ENCODE measurements at places on chromosomes 1 and 21. TPM values are rescaled to one million over a fixed set of nuclear protein-coding genes. Genes with fewer than 3 reads are reported as not detected.

GRCh38 chr1:153404768-153405167 is 11.6 kb upstream of the S100A7A start:
- DNase-seq: peak; percentile 49

The EPHA2 gene
- not detected for total RNA-seq

GRCh38 chr1:215128504-215128903 is 46.0 kb downstream of the KCNK2 start:
- no peak for DNase-seq

The CD1E gene
- not detected for total RNA-seq

The MYCL gene
- not detected for total RNA-seq

- DNase-seq: peak; percentile 39
Observed at GRCh38 chr1:212699104-212699624, 476 bp downstream of the BATF3 start.

DNA sequence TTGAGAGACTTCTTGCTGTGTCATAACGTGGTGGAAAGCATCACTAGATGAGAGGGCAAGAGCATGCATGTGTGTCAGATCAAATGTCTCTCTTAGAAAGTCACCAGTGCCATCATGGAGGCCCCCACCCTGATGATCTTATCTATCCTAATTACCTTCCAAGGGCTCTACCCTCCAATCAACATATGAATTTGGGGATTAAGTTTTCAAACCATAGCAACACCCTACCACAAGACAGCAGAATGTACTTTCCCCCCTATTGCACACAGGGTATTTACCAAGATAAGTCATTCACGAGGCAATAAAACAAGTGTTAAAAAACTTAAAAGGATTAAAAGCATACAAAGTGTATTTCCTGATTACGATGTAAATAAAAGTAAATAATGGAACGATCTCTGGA is 515.6 kb downstream of the LMO4 start:
- no peak for DNase-seq

DNA sequence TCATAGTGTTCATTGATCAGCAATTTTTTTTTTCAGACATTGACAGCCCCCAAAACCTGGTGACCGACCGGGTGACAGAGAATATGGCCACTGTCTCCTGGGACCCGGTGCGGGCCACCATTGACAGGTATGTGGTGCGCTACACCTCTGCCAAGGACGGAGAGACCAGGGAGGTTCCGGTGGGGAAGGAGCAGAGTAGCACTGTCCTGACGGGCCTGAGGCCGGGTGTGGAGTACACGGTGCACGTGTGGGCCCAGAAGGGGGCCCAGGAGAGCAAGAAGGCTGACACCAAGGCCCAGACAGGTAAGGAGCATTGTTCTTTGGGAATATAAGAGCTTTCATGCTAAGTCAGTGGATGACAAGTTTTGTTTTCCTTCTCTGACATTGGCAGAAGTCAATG is 49.3 kb downstream of the TNN start:
- no peak for DNase-seq

DNA sequence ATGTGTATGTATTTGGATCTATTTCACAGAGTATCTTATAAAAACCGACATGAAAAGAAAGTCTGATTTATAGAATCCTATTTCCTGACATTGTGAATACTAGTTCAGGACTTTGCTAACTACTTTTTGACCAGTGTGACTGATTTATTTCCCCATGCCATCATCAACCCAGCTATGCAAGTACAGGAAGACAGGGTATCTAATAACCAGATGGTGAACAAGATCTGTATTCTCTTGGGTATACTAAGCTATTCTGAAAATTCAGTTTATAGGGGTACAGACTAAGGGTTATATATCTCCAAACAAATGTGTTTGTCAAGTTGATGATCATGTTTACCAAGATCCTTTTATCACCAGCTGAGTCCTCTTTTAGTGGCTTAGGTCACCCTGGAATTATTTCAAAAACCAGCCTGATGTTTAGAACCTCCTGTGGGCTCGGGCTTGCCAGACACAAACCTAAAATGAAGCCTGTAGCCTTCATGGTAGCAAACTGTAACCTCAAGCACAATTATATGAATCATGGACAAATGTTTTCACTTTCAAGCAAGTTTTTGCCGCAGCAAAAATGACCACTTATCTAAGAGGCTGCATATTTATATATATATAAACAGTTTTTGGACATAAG is 185.1 kb downstream of the FGGY start:
- DNase-seq: no peak

- DNase-seq: peak; percentile 73
Observed at GRCh38 chr1:16009030-16009460, 5.0 kb downstream of the SRARP start.

The NR5A2 gene
- total RNA-seq: not detected

The NTPCR gene
- total RNA-seq: 16.6 TPM

GRCh38 chr1:94326329-94326728 is 88.9 kb upstream of the ARHGAP29 start:
- no peak for DNase-seq

- no peak for DNase-seq
Observed at GRCh38 chr1:153583976-153584375, 18.3 kb upstream of the S100A2 start.

DNA sequence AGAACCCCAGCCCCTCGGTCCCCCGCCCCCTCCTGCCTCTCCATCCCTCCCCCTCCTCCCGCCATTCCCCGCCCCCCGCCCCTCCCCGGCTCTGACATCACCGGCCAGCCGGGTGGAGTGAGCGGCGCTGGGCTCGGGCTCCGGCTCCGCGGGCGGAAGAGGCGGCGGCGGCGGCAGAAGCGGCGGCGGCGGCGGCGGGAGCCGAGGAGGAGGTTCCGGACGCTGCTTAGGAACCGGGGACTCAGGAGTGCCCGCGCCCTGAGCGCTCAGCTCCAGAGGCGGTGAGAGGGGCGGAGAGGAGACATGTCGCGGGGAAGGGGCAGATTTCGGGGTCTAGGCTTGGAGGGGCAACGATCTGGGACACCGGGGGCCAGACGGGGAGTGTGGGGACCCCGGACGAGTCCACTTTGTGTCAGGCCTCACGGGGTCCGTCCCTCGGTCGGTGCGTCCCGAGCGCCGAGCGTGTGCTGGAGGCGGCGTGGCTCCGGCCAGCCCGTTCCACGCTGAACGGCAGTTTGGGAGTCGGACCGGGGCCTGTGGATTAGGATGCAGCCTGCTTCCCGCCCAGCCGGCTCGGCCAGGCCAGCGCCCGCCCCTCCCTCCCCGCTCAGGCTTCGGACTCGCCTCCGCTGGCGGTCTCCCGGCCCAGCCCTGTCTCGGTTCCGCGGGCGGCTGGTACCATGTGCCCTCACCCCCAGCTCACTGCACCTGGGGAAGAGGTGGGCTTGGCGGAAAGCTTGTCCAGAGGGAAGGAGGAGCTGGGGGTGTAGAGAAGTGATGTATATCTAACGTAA is at the start of gene PEA15:
Gene PEA15, plus strand, starts transcription at position 143 of the 794 bp plus-strand sequence. CDS start 6,161 bp downstream, outside the sequence.
- peak; percentile 49 for DNase-seq

DNA sequence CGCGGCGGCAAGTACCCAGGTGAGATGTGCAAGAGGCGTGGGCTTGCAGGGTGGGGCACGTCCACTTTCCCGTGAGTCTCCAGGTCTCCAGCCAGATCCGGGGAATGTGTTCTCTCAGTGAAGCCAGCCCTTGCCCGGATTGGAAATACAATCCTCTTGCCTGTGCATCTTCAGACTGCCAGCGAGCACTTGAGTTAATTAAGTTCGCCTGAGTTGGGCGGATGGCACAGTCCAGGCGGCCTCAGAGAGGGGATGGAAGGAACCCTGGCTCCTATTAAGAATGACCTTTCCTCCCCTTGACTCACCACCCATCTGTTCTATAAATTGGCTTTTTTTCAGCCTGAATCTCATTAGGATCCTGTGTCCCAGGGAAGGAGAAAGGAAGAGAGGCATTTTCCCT is 33.3 kb upstream of the CNTN2 start:
- DNase-seq: no peak

The BCAN gene
- total RNA-seq: not detected

The AKR7A3 gene
- 0.96 TPM for total RNA-seq

- no peak for DNase-seq
Observed at GRCh38 chr1:76496871-76497270, 370.4 kb upstream of the ST6GALNAC5 start.

GRCh38 chr1:30743584-30744059 is 14.0 kb downstream of the LAPTM5 start:
- peak; percentile 87 for DNase-seq

DNA sequence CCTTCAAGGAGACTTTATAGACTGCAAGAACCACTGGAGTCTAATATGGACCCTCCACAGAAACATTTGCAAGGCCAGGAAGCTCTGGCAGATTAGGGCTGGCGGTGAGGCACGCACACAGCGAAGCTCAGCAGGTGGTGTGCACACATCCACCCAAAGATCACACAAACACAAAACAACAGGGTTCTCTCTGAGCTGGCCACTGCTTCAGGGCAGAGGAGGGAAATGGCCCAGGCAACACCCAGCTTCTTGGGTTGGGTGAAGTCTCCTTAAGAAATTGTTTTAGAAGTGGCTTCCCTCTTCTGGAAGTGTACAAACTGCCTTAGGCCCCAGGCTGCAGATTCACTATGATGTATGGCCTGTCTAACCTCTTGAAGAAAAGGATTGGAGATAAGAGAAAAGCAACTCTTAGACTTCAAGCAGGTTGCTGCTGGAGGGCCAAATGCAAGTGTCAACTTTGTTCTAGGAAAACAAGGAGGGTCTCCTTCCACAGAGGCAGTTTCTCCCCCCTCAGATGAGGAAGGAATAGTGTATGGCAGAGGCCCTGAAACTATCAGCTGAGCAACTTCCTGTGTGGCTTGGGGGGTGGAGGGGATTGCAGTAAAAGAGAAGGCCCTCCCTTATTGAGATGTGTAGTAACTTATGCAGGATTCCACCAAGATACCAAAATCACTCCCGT is 2.0 kb downstream of the RCSD1 start:
- DNase-seq: no peak

DNA sequence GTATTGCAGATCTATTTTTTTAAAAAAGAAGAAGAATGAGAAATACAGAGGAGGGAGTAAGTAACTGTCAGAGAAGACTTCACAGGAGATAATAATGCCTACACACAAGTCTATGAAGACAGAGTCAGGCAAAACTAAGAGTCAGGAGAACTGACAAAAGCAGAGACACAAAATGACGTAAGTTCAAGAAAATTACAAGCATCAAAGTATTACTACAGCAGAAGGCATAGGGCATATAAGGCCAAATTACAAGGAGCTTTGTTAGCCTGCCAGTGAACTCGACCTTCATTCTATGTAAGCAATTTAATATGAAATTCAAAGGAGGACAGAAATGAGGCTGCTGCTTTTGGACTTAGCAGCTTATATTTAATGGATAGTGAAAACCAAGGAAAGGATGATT is 23.7 kb downstream of the FAF1 start:
- no peak for DNase-seq

The TESK2 gene
- 9.8 TPM for total RNA-seq

GRCh38 chr21:41692185-41692565 is 74.7 kb downstream of the RIPK4 start:
- no peak for DNase-seq

GRCh38 chr21:21463456-21463855 is 465.2 kb downstream of the NCAM2 start:
- DNase-seq: no peak

DNA sequence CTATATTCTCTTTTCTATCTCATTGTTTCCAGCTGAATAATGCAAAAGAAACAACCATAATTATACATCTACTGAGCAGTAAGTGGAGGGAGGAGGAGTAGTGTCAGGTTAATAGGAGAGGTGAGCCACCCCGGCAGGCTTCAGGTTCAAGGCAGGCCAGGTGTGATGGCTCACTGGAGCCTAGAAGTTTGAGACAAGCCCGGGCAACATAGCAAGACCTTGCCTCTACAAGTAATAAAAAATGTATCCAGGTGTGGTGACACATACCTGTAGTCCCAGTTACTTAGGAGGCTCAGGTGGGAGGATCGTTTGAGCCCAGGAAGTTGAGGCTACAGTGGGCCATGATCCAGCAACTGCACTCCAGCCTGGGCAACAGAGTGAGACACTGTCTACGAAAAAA is 1.9 kb upstream of the DIP2A start:
- DNase-seq: no peak

- no peak for DNase-seq
Observed at GRCh38 chr1:186750257-186750656, 70.0 kb upstream of the PTGS2 start.

DNA sequence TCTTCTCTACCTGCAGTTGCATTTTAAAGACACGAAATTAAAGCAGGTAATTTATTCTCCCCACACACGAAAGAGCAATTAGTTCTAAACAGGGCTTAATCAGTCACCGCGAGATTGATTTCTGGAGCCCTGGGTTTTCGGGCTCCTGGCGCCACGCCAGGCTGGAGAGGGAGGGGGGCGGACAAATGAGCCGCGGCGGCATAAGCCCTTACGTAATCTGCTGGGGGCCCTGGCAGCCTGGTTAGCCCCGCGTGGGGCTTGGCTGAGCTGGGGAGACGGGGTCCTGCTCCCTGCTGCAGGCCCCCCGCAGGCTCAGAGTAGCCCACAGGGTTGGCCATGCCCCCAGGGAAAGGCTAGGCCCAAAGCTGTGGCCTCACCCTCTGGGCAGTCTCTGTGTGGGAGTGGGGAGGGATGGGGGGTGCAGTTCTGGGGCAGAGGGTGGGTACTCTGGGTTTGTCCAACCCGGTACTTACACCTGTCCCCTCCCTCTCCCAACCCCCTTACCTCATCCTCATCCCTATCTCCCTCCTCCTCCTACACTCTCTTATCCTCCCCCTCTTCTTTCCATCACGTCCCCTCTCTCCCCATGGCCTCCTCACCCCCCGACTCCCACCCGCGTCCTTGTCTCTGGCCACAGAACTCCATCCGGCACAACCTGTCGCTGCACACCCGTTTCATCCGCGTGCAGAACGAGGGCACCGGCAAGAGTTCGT is 19.9 kb downstream of the FOXO6 start:
- DNase-seq: no peak

The ZC3H11A gene
- total RNA-seq: 133 TPM

DNA sequence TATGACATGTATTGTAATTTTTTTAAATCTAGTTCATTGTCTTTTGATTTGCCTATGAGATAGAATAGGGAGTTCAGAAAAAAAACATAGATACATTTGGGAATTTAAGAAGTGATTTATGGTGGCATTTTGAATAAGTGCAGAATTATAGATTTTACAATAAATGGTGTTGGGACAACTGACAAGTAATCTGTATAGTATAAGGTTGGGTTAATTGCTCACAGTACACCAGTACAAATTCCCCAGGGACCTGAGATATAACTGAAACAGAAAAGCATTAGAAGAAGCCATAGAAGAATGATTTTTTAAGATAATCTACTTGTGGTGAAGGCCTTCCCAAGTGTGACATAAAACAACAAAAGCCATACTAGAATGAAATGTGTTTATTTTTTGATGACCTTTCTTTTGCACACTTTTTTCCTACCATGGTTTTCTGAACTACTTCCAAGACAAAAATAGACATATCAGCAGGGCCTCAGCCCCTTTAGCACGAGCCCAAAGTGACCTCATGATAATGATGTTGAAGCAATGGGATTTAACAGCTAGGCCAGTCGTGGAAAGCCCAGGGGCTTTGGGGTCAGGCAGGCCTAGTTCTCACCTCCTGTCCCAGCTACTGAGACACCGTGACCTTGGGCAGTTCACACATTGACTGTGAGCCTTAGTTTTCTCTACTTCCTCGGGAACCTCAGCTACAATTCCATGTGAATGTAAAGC is 87.4 kb downstream of the GREM2 start:
- DNase-seq: no peak

Measured in naive thymus-derived CD8-positive, alpha-beta T cell (primary cell).